ENCODE measurements at places on chromosomes 7 and 10. TPM values are rescaled to one million over a fixed set of nuclear protein-coding genes. Genes with fewer than 3 reads are reported as not detected.

HOXA4 gene
- total RNA-seq = 0.82 TPM

IGFBP3 gene
- total RNA-seq = 0.63 TPM

- no peak for DNase-seq
These were observed 23.8 kb upstream of the SEC61G start for GRCh38 chr7:54782829-54783228.

- DNase-seq = no peak
These were observed 17.6 kb downstream of the ITGB8 start for GRCh38 chr7:20348125-20348807.

- DNase-seq = no peak
These were observed 56.8 kb upstream of the DDC start for GRCh38 chr7:50621973-50622490.

DNA sequence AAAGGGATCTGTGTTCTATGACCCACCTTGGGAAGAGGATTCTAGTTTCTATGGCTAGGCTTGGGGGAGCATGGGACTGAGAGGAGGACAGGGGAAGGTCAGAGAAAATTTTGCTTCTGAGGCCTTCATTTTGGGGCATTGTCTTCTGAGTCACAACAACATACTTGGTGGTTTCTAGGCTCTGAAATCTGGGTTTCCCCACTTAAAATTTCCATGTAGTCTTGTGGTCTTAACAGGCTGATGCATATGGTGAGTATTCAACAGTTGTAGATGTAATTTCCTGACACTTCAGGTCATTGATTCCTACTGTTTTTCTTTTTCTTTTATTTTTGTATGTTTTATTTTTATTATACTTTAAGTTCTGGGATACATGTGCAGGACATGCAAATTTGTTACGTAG, 88.5 kb downstream of the ANKRD7 start:
- DNase-seq = no peak

- peak; percentile 79 for DNase-seq
These were observed 6.0 kb downstream of the PDGFA start for GRCh38 chr7:513521-514166.

OLAH gene
- total RNA-seq = not detected

ERCC6 gene
- total RNA-seq = 43.1 TPM

DNA sequence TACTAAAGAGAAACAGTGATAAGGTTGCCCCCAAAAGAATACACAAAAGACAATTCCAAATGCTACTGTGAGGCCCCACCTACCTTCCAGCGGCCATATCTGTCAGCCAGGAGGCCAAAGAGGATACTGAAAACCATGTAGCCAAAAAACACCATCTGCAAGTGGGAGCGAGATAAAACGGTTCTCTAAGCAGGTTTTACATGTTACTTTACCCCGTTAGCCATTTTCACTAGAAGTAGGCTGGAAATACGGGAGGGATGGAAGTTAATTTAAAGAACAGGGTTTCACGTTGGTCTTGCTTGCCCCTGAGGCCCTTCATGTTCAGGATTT, 38.2 kb downstream of the SVOPL start:
- no peak for DNase-seq

DNA sequence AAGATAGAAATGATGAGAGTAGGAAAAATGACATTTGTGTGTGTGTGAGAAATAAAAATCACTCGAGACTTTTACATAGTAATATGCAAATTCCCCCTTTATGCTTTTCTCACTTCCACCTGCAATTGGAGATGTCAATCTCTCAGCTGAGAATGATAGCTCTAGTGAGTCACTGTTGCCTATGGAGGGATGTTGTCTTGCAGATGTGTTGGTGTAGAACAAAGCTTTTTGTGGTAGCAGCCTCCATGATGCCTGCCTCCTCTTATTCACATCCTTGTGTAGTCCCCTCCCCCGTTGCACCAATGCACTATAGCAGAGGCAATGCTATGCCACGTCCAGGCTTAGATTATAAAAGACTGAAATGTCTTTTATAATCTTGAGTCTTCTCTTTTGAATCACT, 33.8 kb downstream of the SPAG6 start:
- DNase-seq = no peak

TWIST1 gene
- total RNA-seq = 0.31 TPM

DNA sequence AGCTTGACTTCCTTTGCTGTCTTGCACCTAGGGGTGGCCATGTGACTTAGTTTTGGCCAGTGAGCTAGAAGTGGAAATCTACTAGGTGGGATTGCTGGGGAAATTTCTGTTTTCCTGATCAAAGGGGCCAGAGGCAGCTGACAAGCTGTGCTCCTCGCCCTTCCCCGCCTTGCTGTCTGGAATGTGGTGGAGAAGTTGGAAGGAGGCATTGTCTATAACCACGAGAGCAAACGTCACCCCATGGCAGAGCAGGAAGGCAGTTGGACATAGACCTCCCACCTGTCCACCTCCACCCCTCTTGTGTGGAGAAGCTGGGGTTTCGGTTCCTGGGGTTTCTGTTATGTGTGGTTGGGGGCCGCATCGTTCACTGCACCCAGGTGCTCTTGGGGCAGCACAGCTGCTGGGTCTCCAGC, 7.3 kb downstream of the SFRP5 start:
- no peak for DNase-seq

RAB19 gene
- 0.21 TPM for total RNA-seq

DNA sequence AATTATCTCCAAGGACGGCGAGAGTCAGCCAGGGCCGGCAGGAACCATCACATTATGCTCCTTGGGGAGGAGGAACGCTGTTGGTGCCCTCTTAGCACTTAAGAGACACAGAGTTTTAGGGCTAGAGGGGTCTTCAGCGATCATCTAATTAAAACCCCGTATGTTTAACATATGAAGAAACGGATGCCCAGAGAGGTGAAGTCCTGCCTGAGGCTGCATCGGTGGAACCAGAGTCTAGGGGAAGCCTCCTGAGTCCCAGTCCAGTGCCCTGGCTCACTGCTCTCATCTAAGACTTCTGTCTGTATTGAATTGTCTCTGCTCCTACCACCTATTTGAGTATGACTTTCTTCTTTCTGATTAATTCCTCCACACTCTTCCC, 688 bp upstream of the ABCB4 start:
- DNase-seq = no peak

FRMD4A gene
- 23.4 TPM for total RNA-seq

CYP26C1 gene
- not detected for total RNA-seq

DNA sequence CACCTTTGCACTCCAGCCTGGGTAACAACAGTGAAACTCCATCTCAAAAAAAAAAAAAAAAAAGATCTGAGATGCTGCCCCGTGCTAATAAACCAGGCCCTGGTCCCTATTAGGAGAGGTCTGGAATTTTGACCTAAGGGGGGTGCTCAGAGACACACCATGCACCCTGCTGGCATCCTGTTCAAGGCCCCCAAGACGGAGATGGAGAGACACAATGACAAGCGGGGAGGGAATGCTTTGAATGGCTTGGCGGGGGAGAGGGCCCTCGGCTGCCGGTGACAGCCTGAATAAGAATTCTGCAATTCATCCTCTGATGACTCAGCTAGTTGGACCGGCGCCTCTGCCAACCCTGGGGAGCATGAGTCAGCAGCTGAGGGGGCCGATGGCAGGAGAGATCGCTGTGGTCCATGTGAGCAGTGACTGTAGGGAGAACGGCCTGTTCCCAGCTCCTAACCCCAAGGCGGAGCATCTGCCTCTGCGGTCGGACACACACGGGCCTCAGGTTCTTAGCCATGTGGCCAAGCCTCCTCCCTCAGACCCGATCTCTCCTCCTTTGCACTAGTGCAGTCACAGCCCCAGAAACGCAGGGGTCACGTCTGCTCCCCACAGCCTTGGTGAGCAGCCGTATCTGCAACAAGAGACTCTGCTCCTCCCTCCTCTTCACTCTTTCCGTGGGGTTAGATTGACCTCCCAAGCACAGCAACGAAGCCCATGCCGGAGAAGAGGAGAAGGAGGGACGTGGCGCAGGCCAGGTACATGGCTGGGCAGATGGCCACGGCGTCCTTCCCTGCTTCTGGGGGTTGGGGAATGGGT, 14.9 kb downstream of the TRIM56 start:
- peak; percentile 94 for DNase-seq

- peak; percentile 60 for DNase-seq
These were observed 25.9 kb downstream of the RGS10 start for GRCh38 chr10:119516381-119517234.

- no peak for DNase-seq
These were observed 52.0 kb downstream of the SPAM1 start for GRCh38 chr7:123977081-123977480.

IDI2 gene
- not detected for total RNA-seq

CYP2C8 gene
- 0.07 TPM for total RNA-seq

MXI1 gene
- 8.4 TPM for total RNA-seq

- no peak for DNase-seq
These were observed 9.4 kb downstream of the NODAL start for GRCh38 chr10:70432101-70432500.

DNA sequence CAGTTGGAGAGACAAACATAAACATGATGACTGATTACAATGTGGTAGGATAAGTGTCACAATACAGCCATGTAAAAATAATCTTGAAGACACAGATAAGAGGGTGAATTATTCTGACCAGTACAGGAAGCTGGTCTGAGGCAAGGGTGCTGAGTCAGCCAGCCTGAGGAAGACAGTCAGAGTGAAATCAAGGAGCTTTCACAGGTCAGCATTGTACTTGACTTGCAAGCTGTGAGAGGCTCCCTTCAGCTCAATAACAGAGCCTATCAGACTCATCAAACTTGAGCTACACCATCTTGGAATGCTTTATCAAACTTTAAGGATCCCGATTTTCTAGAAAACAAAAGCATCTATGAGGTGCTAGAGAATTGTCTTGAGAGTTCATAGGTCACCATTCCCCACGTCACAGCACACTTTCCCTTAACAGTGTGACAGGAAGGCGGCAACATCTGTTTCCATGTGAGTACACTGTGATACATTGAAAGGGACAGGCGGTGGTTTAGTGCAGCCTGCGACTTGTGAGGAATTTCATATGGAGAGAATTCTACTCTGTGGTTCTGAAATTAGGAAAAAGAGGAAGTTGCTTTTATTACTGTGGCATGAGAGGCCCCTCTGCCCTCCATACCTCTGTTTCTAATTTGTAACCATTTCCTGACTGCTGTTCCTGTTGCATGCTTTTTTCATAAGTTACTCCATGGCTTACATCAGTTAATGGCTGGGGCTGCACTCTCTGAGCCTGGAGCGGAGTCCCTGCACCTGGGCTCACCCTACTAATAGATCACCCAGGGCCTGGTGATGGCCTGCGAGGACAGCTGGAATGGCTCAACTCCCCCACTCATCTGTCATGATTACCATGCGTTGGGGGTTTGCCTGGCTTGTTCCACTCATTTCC, 417.1 kb downstream of the SUGCT start:
- peak; percentile 27 for DNase-seq

DNA sequence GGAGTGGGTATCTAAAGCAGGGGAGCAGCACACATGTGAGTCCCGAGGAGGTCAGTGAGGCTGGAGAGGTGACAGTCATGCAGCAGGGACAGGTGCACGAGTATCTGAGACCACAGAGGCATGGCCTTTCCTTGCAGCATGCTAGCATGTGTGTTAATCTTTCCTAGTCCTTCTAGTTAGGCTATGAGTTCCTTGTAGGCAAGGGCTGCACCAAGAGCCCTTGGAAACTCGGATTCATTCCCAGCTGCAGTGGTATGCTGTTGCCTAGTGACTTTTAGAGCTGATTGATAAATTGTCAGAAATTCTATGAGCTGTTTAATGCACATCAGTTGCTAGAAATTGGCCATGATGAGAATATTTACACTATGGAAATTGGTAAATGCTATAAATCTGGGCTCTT, 132.0 kb downstream of the SORCS3 start:
- DNase-seq = no peak

GRCh38 chr10:132107949-132108877, 42.5 kb downstream of the JAKMIP3 start:
- DNase-seq = no peak

- no peak for DNase-seq
These were observed 178.1 kb downstream of the ADAM12 start for GRCh38 chr10:126210051-126210651.

ADAM8 gene
- 137 TPM for total RNA-seq

WAC gene
- 73.4 TPM for total RNA-seq

SH3PXD2A gene
- total RNA-seq = 81.7 TPM

FZD1 gene
- 4.1 TPM for total RNA-seq

CPA5 gene
- total RNA-seq = 0.25 TPM

- DNase-seq = no peak
These were observed 50.5 kb upstream of the COBL start for GRCh38 chr7:51366930-51367613.

DNA sequence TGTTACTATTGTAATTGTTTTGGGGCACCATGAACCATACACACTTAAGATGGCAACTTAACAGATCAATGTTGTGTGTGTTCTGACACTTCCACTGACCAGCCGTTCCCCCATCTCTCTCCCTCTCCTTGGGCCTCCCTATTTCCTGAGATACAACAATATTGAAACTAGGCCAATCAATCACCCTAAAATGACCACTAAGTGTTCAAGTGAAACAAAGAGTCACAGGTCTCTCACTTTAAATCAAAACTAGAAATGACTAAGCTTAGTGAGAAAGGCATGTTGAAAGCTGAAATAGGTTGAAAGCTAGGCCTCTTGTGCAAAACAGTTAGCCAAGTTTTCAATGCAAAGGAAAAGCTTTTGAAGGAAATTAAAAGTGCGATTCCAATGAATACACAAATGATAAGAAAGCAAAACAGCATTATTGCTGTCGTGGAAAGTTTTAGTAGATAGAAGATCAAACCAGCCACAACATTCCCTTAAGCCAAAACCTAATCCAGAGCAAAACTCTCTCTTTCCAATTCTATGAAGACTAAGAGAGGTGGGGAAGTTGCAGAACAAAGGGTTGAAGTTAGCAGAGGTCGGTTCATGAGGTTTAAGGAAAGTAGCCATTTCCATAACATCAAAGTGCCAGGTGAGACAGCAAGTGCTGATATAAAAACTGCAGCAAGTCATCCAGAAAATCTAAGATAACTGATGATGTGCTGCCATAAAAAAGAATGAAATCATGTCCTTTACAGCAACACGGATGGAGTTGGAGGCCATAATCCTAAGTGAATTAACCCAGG, 90.6 kb downstream of the MTPN start:
- DNase-seq = no peak

- DNase-seq = no peak
These were observed 177.3 kb upstream of the PPP2R2D start for GRCh38 chr10:131723297-131724168.

- no peak for DNase-seq
These were observed 152.4 kb upstream of the SLC26A5 start for GRCh38 chr7:103598326-103598905.

SLC16A12 gene
- 0.18 TPM for total RNA-seq

DNA sequence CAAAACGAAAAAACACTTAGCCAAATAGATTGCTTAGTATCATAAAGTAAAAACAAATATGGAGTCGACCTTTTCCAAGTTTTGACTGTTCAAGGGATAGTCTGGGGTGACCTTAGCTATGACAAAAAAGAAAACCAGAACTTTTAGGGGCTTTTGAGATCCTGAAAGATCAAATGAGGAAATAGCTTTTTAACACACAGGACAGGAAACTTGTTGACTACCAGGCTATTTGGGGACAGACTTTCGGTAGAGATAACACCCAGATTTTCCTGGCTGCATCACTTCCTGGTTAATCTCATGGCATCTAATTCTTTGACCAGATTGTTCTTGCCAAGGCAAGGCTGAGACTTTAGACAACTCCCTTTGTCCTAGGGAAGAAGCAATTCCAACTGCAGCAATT, 34.5 kb upstream of the EGR2 start:
- DNase-seq = no peak

Data from foreskin keratinocyte (primary cell).